ENCODE measurements at places on chromosomes 5 and 9.

DNA sequence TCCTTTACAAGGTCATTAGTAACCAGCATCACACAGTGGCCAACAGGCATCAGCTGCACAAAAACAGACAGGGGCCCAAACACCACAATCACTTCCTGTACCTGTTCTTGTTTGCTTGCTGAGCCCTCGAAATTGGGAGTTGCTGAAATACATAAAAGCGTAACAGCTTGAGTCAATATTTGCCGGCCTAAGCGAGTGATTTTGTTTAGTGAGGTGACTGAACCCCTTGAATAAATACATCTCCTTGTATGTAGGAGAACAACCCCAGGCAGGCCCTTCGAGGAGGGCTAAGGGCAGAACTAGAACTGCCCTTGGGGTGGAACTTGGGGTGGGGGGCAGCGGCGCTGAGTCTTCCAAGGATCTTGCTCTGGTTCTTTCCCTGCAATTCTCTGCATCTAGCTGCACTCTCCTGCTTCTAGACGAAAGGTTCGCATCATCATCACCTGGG is 502.5 kb downstream of the RASEF start:
- DNase-seq, result no peak

GRCh38 chr9:95193067-95193466 is 124.4 kb downstream of the FANCC start:
- DNase-seq, result no peak

- no peak for DNase-seq
Measured at GRCh38 chr5:5005353-5005752, 134.8 kb upstream of the ADAMTS16 start.

DNA sequence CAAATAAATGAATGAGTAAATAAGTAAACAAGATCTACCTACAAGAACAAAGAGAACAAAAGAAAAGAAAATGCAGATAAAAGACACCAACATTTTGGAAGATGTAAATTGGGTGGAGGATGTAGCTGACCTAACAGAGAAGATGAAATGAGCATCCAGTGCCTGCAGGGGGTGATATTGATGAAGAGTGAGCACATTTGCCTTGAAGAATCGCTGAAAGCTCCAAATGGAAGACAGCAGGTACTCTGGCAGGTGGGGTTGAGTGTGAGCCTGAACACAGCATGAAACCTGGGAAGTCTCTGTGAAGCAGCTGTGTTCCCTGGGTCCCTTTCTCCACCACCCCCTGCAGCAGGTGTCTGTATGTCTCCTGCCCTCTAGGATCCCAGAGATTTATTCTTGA is 125.6 kb downstream of the NXNL2 start:
- DNase-seq, result no peak

GRCh38 chr5:136766456-136766855 is 401.1 kb upstream of the TRPC7 start:
- DNase-seq, result no peak

DNA sequence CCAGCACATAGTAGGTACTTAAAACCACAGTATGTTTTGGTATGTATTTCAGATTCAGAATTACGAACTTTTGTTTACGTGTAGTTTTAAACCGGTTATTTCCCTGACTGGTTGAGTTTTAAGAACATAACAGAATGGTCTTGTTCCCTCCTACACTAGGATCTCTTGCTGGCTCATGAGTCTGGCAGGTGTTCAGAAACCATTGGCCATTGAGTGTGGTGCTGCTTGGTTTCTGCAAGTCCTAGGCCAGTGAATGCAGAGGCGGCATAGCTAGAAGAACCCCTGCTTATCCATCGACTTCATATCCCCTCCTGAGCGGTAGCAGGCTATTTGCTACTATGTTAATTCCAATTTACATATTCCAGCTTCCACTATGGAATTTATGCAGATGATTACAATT is 65.6 kb downstream of the GPR21 start:
- DNase-seq, result no peak

DNA sequence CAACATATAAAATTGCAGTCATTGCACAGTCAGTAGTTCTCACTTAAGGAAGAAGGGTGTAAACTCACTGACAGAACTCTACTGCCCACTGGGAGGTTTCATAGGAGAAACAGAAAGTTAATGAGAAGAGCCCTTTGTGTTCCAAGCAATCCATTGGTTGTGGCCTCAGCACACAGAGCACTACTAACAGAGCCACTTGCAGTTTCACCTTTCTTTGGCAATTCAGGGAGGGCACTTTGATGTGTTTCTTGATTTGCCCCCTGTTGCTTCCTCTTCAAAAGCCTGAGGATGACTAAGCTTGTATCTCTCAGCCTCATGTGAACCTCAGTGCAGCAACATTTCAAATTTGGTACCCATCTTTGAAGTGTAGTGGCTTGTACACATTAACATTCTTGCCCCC is 409.4 kb downstream of the DMRTA1 start:
- DNase-seq, result no peak

- DNase-seq, result no peak
Measured at GRCh38 chr5:133847886-133848285, 120.5 kb downstream of the C5orf15 start.

GRCh38 chr9:84812847-84813246 is 143.3 kb downstream of the NTRK2 start:
- DNase-seq, result no peak

DNA sequence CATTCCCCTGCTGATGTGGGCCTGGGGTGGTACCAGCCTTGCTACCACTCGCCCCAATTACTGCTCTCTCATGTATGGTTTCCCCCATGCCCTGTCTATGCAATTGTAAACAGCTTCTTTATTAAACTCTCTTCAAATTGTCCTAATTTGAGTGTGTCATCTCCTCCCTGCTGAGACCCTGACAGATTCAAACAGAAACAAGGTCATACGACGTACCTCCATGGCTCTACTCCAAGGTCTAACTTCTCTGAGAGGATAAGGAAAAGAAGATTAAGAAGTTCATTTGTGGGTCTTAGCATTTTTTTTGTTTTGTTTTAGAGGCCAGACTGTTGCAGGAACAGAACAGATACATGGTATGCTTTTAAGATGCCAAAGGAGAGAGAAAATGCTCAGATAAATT is 38.0 kb downstream of the ABITRAM start:
- no peak for DNase-seq

DNA sequence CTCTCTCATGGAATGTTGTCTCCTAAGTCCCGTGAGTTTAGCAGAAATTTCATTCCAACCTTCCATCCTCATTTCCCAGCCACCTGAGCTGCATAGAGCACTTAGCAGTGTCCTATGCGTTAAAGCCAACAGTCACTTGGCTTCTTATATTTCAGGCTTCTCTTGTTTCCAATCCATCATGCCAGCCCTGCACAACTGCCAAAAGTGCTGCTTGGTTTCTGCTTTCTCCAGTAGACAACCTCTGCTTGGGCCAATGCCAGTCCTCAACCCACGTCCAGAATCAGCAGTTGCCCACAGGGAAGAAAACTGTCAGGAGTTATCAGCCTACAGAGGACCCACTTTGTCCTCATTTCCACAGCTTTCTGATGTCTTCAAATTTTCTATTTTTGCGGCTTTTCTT is 42.5 kb downstream of the KCNIP1 start:
- DNase-seq, result no peak

- no peak for DNase-seq
Measured at GRCh38 chr9:86193088-86193487, 66.4 kb downstream of the C9orf153 start.

- DNase-seq, result no peak
Measured at GRCh38 chr5:10653751-10654400, 90.0 kb downstream of the ANKRD33B start.

DNA sequence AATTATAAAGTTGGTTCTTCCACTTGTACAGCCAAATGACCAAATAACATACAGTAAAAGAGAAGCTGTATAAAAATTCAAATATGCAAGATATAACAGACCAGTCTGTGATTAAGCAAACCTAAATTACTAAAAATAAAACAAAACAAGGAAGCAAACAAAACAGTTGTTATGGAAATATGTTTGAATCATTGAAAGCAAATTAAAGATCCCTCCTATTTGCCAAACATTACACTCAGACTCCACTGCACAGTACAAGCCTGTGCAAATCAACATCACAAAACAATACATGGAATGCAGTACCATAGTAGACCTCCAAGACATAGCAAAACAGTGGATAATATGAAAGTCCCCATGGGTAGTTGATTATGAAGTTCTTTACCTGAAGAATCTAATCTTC is 288.1 kb upstream of the PTGER4 start:
- DNase-seq, result no peak

DNA sequence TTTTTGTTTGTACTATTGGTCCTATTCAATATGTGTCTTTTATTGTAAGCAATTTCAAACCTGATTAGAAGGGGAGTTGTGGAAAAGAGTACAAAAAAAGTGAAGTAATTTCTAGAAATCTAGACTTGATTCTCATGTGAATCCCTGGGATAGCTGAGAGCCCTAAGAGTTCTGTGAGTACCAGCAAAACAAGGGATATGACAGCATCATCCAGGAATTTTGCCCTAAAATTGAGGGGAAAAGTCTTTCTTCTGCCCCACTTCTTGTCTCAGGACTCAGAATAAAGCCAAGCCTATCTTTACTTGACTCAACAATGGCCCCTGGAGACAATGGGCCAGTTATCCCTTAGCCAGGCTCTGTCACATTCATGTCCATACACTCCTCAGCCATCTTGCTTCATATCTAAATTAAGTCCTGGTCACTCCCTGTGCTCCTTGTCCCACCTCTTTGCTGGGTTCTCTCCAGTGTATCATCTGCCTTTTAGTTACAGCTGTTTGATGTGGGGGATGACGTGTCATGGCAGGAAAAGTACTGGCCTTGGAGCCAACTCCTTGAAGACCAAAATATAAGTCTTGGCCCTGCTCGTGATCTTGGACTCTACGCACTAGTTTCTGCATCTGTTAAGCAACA is 81.2 kb downstream of the ADAMTS12 start:
- DNase-seq, result no peak

DNA sequence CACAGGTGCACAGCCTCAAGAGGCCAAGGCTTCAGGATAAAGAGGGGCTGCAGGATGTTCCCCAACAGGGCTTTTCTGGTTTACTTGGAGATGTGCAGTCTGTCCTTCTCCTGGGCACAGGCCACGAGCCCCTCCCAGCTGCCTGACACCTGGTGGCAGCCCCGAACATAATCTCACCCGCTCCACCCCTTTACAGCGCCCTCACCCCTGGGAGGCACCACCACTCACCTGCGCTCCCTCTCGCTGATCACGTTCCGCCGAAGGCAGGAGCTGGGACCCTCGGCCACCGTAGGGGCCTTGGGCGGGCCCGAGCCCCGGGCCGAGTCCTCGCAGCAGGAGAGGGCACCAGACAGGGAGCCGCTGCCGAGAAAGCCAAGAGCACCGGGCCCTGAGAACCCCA is 514 bp downstream of the SOHLH1 start:
- no peak for DNase-seq

DNA sequence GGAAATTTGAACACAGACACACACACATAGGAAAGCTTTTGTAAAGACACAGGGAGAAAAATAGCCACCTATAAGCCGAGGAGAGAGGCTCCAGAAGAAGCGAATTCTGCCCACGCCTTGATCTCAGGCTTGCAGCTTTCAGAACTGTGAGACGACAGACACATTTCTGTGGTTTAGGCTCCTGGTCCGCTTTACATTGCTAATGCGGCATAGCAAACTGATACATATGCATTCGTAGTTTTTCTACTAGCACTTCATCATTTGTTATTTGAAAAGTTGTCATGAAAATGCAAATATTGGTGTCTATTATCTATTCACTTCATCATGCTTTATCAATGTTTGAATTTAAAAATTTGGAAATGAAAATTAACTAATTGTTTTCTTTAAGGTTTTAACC is 674.9 kb downstream of the SEMA5A start:
- DNase-seq, result no peak

GRCh38 chr5:29697785-29698414 is 1495.6 kb upstream of the CDH6 start:
- no peak for DNase-seq

GRCh38 chr5:132012371-132013005 is 1.0 kb upstream of the ACSL6 start:
- no peak for DNase-seq

DNA sequence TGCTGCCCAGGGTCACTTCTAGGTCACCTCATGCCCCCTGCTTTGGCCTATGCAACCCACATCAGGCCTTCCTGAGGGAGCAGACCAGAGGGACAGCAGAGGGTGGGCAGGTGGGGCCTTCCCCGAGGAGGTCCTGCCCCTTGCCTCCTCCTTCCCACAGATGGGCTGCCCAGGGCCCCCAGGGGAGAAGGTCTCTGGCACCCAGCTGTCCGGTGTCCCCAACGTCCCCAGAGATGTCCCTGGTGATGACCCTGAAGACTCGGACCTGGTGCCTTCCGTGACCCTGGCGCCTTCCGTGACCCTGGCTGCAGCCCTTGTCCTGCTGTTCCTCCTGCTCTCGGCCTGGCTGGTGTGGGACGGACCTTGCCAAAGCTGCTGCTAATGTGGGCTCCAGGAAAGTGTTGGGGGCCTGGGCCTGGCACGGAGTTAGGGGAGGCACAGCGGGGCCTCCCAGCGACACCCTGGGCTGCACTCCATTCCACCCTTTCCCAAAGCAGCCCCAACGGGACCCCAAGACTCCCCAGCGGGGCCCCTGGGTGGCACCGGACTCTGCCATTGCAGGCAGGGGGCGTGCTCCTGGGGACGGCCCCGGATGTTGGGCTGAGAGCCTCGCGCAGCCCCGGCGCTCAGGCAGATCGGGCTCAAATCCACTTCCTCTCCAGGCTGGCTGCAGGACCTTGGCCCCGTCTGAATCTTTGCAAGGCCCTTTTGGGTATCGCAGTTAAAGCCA is 6.8 kb upstream of the SLC2A6 start:
- no peak for DNase-seq

DNA sequence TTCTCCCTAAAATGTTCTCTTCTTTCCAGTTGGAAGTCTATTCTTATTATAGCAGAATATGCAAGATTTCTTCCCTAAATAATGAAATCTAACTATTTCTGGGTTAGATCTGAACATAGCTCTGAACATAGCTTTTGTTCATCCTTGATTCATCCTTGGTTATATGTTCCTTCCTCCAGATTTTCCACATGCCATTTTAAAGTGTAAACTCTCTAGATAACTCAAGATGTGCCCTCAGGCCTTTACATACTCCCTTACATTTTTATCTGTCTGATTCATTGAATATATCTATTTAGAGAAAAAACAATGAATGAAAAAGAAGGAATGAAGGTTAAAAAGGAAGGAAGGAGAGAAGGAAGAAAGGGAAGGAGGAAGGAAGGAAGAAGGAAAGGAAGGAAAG is 100.9 kb downstream of the FBXO38 start:
- no peak for DNase-seq

- no peak for DNase-seq
Measured at GRCh38 chr5:79416499-79416898, 97.4 kb downstream of the HOMER1 start.

- no peak for DNase-seq
Measured at GRCh38 chr9:128096616-128097536, 28.8 kb downstream of the SLC25A25 start.

DNA sequence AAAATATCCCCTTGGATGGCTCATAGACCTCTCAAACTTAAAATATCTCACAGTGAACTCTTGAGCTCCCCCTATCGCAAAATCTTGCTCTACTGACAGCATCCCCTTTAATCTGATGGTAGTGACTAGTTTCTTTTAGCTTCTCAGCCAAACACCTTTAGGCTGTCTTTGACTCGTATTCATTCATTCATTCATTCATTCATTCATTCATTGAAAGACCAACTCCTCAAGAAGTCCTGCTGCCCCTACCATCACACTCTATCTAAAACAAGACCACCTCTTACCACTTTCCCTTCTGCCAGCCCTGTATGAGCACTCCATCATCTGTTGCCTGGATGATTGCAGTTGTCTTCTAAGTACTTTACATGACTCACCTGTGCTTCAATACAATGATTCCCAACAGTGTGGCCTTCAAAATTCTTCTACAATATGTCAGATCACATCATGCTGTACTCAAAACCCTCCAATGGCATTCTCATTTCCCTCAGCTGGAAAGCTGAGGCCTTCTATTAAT is 46.8 kb downstream of the ITGA2 start:
- DNase-seq, result no peak

GRCh38 chr9:726005-726404 is 115.5 kb upstream of the DMRT1 start:
- DNase-seq, result peak; percentile 84

Data from putamen (tissue), 1 donor.